ENCODE measurements at places on chromosomes 5 and 9.

DNA sequence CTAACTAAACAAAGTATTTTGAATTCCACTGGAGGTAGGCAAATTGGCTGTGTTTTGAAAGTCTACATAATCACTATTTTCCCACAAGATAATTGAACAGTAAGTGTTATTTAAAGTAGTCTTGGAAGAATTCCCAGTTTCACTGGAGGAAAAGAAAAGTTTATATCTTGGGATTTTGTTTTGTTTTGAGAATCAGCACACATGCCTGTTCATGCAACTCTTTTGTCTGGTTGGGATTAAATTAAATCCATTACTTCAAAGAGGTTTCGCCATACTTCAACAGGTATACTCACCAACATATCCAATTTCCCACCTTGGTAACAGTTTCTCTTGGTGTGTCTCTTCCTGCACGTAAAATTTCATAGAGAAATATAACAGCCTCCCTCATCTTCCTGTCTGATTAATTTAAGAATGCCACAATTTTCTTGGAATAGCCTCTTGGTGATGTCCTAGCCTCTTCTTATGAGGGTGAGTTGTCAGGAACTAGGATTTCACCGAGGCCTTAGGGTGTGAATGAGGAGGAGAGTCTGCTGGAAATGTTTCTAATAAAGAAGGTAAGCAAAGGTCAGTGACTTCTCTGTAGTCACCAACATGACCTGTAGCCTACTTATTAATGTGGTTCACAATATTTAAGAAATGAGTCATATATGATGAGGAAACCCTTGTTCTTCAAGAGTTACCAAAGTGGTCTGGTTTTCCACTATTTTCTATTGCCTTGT lies 48.1 kb downstream of the ITGA2 start:
- no peak for DNase-seq

DNA sequence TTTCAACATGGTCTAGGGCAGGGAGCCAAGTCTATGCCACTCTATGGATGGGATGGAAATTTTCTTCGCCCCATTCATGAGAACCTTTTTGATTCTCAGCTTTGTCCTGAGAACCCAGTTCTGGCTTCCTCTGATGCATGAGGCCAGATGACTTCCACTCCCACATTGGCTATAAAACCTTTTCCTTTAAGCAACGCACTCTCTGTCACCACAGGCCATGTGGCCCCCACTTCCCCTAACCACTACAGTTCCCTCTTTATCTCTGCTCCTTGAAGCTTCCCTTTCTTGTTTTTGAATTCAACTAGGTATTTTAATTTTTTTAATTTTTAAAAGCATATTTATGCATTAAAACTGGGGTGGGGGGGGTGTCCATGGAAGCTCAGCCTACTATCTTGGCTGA lies 401.3 kb downstream of the ENC1 start:
- no peak for DNase-seq

GRCh38 chr5:150758203-150758530 lies 650 bp downstream of the DCTN4 start:
- DNase-seq = no peak

- DNase-seq = no peak
Observed at GRCh38 chr9:23194281-23194680, 631.8 kb downstream of the ELAVL2 start.

GRCh38 chr5:82491397-82491796 lies 213.2 kb upstream of the RPS23 start:
- no peak for DNase-seq

- DNase-seq = no peak
Observed at GRCh38 chr9:95336281-95336680, 18.8 kb upstream of the FANCC start.

DNA sequence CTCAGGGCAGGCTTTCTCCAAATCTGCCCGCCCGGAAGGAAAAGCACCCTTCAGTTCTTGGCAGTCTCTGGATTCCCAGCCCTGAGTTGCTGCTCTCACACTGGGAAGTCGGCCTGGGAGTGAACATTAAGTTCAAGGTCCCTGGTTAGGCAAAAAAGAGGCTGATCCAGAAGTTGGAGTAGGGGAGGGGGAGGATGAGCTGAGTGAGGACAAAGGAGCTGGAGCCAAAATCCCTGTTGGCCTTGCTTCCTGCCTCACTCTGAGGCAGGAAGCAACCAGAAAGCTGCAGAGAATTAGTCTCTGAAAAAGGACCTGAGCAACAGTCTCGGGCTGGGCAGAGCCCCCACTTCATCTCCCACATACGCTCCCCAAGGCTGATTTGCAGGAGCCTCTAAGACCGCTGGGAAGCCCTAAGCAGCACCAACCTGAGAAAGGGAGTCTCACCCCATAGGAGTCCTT lies 15.0 kb upstream of the RPS14 start:
- no peak for DNase-seq

DNA sequence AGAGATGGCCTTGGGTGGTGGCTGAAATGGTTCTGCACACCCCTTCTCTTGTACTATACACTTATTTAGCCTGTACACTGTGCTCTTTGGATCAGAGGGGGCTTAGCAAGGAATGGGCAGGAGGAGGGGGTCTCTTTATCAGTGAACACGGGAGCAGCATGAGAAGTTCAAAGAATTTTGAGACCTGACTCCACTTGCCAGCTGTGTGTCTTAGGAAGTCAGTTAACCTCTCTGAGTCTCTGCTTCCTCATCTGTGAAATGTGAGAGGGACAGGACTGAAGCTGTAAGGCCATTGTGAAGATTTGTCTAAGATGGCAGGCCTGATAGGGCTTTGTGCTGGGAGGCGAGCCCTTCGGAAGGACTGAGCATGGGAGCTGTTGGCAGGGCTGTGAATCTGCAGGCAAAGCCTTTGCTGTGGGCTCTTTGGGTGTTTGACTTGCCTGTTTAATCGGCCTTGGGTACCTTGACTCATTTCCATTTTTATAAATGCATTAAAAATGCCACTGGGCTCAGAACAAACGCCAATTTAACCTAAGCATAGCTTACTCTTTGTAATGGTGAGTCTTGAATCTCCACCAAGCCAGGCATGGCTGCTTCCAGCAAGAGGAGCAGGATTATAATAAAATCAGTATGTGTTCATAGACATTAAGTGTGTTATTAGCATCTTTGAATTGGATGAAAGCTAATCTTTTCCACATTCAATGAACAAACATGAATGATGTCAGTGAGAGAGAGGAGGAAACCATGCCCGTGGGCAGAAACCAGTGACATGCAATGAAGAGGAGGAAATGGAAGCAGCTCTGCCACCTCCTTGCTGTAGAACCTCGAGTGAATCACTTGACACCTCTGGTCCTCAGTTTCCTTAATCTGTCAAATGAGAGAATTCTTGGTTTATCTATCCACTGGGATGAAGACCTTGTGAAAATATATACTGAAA lies 89.4 kb downstream of the MACROH2A1 start:
- no peak for DNase-seq

DNA sequence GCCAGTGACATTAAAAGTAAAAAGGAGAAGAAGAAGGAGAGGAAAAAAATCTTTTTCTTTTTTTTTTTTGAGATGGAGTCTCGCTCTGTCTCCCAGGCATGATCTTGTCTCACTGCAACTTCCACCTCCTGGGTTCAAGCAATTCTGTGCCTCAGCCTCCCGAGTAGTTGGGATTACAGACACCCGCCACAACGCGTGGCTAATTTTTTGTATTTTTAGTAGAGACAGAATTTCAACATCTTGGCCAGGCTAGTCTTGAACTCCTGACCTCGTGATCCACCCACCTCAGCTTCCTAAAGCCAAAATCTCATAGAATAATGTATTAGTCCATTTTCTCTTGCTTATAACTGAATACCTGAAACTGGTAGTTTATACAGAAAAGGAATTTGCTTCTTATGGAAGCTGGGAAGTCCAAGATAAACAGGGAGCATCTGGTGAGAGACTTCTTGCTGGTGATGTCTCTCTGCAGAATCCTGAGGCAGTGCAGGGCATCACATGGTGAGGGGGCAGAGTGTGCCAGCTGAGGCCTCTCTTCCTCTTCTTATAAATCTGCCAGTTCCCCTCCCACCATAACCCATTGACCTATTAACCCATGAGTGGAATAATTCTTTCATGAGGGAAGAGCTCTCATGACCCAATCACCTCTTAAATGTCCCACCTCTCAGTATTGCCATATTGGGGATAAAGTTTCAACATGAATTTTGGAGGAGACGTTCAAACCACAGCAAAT lies 466.3 kb downstream of the GADD45G start:
- DNase-seq = no peak

GRCh38 chr9:77649109-77649812 lies 1.1 kb upstream of the GNA14 start:
- no peak for DNase-seq

GRCh38 chr9:89881431-89881830 lies 276.6 kb downstream of the GADD45G start:
- DNase-seq = no peak

DNA sequence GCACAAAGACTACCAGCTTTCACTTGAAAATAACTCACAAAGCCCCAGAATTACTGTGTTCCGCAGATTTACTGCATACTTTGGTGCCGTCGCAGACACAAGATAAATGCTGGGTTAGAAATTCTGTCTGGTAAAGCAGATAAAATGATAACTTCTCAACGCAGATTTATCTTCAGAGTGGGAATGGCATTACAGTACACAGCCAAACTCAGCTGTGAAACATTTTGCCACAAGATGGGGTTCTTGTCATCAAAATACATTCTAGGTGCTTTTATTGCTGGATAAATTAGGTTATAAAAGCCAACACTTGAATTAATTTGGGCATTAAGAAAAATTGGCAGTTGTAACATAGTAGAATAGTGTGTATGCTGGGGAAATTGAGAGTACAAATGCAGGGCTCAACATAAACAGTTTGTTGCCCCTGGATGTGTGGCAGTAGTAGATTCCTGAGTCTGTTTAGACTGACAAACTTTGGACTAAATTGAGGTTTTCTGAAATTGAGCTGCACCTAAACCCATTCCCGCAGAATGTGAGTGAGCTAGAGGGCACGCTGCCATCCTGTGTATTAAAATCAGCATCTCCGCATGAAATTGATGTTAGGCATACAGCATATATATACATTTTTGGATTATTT lies 61.1 kb downstream of the LMNB1 start:
- DNase-seq = no peak

GRCh38 chr9:87603854-87604490 lies 106.3 kb downstream of the DAPK1 start:
- DNase-seq = no peak

DNA sequence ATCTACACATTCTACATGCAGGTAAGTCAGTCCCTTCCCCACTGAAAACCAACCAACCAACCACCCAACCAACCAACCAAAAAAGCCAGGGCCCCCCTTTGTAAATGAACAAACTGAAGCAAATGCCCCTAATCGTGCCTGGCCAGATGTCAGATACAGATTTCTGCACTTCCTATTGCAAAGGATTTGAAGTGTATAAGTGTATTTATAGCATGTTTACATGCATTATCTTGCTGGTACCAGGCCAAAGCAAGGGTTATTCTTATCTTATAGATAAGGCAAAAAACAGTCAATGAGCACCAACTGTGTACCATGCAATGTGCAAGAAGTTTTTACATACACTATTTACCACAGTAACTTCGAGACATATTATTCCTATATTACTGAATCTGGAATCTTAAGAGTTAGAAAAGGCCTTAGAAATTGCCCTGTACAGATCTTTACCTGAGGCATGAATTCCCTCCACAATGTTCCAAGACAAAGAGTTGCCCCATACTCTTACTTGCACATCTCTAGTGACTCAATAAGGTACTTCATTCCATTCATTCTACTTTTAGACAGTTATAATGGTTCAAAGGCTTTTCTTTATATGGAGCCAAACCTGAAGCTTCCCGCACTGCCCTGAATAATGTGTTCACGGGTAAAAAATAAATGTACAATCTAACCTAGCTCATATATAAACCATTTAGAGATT lies 51.7 kb upstream of the NR5A1 start:
- DNase-seq = no peak

DNA sequence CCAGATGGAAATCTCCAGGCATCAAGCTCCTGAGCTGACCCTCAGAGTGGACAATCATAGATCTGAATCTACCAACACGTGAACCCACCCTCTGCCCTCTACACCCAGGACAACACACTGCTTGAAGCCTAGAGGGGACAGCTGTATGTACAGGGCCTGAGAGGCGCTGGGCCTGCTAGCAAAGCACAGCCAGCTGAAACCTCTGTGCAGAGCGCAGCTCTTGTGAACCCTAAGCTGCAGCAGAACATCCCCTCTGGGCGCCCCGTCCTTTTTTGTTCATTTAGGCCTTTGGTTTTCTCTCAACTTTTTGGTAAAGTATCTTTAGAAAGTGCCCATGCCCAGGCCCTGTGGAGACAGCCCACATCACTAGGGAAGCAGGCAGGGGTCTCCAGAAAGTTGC lies 62.4 kb upstream of the SPTLC1 start:
- DNase-seq = no peak

GRCh38 chr5:98635656-98636055 lies 137.8 kb upstream of the RGMB start:
- DNase-seq = no peak

- no peak for DNase-seq
Observed at GRCh38 chr5:111585946-111586345, 73.6 kb upstream of the STARD4 start.

GRCh38 chr9:117232281-117232680 lies 182.6 kb downstream of the ASTN2 start:
- no peak for DNase-seq

DNA sequence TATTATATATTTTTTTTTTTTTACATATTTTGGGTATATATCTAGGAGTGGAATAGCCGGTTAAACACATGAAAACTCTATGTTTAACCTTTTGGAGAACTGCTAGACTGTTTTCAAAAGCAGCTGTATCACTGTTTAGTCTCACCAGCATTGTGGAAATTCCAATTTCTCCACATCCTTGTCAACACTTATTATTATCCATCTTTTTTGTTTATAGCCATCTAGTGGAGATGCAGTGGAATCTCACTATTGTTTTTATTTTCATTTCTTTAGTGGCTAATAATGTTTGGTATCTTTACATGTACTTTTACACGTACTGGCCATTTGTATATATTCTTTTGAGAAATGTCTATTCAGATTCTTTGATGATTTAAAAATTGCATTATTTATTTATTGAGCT lies 22.7 kb upstream of the CCDC180 start:
- no peak for DNase-seq

- no peak for DNase-seq
Observed at GRCh38 chr5:154364771-154365170, 81.0 kb upstream of the SAP30L start.

- peak; percentile 62 for DNase-seq
Observed at GRCh38 chr5:139651853-139652787, 4.0 kb downstream of the CXXC5 start.

DNA sequence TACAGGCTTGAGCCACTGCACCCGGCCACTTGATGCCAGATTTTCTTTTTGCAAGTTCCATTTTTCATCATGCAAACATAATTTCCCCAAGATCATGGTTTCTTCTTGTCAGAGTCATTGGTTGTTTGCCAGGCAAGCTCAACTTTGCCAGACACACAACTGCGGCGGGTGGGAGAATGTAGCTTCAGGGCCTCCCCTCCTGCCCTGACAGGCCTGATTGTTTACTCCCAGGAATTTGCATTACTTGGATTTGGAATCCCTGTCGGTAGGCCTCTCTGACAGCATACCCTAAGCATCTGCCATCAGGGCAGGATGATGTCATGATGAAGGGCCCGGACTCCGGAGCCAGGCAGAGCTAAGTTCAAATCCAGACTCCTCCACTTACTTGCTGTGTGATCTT lies 15.1 kb downstream of the RPS14 start:
- DNase-seq = peak; percentile 28

Data from T1000 (cell line).